SK-N-DZ (cell line): ENCODE measurements at places on chromosomes 1 and 21.
A peak's percentile ranks its signal among the peaks of the same experiment; 100 is the strongest.

DNA sequence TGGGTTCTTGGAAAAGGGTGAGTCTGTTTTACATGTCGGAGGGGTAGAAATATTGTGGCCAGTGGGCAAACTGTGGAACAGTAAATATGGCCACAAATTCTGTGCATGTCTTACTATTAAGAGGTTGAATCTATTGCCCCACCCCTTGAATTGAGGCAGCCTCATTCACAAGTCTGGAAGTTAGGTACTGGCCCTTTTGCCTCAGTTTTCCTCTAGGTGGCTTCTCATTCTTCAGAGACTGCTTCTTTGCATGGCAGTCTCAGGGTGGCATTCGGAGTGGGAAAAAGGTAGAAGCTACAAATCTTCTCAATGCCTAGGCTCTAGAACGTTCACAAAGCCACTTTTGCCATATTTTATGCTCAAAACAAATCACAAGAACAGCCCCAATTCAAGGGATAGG, 57.2 kb downstream of the SLC9C2 start:
- DNase-seq: no peak

GRCh38 chr1:97441966-97442365, 478.9 kb downstream of the DPYD start:
- DNase-seq: no peak

DNA sequence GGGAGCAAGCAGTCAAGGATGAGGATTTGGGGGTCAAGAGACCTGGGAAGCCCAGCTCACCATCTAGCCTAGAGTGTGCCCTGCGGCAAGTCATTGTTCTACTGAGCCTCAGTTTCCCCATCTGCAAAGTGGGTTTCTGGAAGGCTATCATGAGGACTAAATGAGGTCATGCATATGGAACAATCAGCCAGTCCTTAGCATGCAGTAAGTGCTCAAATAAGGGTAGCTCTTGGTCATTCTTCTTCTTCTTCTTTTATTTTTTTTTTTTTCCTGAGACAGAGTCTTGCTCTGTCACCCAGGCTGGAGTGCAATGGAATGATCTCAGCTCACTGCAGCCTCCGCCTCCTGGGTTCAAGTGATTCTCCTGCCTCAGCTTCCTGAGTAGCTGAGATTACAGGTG, 99.9 kb upstream of the RUNX3 start:
- no peak for DNase-seq

DNA sequence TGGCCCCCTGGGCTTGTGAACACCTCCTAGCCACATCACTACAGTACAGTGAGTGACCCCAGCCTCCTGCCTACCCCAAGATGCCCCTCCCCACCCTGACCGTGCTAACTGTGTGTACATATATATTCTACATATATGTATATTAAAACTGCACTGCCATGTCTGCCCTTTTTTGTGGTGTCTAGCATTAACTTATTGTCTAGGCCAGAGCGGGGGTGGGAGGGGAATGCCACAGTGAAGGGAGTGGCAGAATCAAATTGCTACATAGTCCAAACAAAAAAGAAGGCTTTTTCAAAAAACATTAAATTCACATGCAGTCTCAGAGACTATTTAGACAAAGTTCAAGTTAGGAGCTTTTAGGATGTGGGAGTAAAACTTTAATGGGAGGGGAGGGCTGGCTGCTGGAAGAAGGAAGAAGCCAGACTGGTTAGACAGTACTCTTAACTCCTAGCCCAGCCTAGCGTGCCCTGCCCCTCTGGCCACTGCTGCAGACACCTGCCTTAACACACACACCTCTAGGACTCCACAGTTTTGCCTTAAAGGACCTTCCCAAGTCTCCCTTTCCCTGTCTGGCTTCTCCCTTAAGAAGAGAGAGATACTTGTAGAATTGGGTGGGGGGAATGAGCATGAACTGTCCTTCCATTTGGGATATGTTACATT, 9.4 kb downstream of the PEA15 start:
- DNase-seq: no peak

DNA sequence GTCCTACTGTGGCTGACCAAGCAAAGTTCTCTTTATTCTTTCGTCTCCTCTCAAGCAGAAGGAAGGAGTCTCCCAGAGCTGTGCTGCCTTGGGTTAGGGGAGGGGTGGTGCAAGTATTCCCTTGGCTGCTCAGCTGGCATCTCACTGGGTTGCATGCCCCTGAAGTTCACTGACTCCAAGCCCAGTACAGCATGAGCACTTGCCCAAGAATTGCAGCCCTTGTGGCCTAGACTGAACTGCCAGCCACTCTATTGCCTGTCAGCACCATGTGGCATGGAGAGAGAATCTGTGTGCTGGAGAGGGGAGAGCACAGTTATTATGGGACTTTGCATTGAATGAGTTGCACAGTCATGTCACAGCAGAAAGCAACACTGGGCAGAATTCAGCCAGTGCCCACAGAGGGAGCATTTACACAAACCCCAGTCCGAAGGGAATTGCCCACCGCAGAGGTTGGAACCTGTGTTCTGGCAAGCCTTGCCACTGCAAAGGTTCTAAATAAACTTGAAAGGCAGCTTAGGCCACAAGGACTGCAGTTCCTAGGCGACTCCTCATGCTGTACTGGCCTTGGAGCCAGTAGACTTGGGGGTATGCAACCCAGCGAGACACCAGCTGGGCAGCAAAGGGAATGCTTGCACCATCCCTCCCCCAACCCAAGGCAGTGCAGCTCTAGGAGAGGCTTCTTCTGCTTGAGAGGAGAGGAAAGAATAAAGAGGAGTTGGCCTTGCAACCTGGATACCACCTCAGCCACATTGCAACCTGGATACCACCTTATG, 28.8 kb downstream of the DR1 start:
- DNase-seq: no peak

DNA sequence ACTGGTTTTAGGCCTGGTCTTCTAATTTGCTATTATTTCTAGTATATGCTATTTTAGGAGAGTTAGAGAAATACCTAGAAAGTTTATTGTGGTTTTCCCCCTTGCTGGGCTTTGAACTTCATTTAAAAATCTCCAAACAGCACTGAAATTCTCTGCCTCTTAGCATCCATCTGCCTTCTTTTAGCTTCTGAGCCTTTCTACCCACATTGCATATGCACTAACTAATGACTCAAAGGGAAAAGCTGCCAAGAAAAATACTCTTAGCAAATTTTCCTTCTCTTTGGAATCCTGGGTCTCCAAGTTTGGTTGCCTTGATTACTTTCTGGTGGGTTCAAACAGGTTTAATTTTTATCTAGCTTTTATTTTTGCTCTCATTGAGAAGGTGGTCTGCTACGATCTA, 408.4 kb upstream of the PTBP2 start:
- DNase-seq: no peak

- no peak for DNase-seq
Measured at GRCh38 chr1:212942679-212943392, 7.5 kb upstream of the VASH2 start.

DNA sequence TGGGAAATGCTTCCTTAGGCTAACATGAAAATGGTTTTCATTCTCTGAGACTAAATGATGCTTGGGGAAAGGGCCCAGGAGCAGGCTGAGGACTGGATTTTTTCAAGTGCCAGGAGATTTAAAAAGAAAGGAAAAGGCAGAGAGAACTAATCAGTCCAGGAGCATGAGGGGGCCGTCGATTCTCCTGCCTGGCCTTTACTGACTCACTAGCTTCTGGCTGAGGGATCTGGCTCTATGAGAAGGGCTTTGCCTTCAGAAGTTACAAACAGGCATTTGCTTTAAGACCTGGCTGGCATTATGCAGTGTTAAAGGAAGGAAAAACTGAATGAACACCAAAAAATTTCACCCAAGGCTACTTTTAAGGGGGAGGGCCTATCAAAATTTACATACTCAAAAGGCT, 359.2 kb downstream of the PBX1 start:
- DNase-seq: no peak

- DNase-seq: no peak
Measured at GRCh38 chr1:201643835-201644104, 104.8 kb downstream of the NAV1 start.

GRCh38 chr1:37846647-37847339, 12.6 kb downstream of the MTF1 start:
- DNase-seq: no peak

- peak; percentile 18 for DNase-seq
Measured at GRCh38 chr1:75130865-75131564, 3.2 kb upstream of the LHX8 start.

DNA sequence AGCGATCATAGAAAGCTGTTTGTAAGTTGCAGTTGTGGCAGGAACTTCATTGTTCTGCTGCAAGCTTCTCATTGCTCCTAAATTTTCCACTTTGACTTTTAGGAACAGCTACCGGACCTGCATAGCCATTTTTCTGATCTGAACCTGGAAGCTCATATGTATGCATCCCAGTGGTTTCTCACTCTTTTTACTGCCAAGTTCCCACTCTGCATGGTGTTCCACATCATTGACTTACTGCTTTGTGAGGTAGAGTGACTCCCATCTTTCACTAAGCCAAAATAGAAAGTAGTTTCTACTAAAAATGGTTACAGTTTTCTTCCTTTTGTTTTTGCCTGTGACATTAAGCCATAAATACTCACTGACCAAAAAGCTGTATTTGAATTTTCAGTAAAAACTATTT, 254.2 kb downstream of the GPR52 start:
- no peak for DNase-seq

GRCh38 chr1:202953392-202953791, 4.7 kb downstream of the ADIPOR1 start:
- no peak for DNase-seq

DNA sequence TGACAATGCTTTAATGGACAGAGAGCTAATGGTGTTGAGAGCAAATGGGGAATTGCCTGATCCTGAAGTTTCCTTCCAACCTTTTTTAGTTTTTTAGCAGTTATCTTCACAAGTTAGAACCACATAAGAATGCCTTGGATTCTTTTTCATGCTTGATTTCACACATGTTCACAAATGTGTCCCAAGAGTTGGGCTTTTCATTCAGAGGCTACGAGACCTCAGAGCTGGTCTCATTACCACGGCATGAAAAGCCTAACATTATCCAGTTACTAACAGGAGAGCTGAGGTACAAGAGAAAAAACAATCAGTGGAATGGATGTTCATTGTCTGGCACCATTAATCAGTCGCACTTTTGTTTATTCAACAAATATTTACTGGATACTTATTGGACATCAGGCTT, 340.6 kb downstream of the ZNF326 start:
- no peak for DNase-seq

GRCh38 chr1:118905196-118905595, 82.9 kb downstream of the TBX15 start:
- no peak for DNase-seq

DNA sequence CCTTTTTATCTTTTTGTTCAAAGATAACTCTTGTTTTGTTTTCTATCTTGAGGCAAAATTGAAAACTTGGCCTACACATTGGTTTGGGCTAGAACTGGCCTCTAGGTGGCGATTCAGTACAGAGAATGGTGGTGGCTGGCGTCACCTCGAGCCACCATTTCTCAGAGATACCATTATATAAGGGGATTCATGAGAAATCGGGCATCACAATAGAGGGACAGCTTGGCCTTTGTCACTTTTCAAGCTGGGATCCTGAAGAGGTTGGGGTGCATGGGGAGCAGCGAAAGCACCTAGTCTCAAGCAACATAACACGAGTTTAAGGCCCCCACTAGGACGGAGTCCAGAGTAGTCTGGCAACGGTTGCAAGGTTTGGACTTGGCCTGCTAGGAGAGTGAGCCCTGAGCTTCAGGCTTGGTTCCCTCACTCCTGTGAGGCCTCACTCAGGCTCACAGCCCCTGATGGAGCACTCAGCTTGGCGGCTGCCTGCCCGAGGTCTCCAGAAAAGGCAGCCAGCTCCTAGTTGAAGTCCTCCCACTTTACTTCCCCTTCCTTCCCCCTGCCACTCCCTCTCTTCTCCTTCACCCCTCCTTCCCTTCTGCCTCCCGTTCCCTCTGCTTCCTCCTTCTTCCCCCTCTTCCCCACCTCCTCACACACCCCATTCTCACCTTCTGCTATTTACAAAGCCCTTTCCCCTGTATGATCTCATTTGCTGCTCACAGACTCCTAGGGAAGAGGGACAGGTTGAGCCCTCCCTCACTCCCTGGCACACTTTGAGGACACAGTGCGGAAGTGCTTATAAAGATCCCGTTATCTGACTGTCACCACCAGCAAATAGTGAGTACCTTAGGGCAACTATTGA, 67.8 kb downstream of the LRIG2 start:
- DNase-seq: peak; percentile 73

GRCh38 chr1:97017895-97018294, 296.3 kb downstream of the PTBP2 start:
- DNase-seq: peak; percentile 62

GRCh38 chr21:45406801-45407628, 2.0 kb downstream of the COL18A1 start:
- DNase-seq: no peak

GRCh38 chr1:216502528-216503162, 79.4 kb upstream of the USH2A start:
- no peak for DNase-seq

- no peak for DNase-seq
Measured at GRCh38 chr1:33074193-33074945, 6.6 kb upstream of the AZIN2 start.

DNA sequence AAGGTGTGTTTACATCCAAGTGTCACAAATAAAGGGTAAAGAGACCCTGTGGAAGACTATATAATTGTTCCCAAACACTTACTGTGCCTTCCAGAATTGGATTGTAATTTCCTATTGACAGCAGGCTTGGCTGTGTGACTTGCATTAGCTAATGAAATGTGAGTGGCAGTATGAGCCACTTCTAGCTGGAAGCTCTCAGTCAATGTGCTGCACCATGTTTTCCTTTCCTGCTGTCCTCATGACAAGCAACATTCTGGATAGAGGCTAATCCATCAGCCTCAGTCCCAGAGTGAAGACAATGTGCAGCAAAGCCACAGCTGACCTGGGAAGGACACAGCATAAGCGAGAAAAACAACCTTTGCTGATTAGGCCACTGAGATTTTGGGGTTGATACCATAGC, 5.9 kb upstream of the FOXJ3 start:
- DNase-seq: no peak

GRCh38 chr1:203439131-203439730, 36.4 kb upstream of the PRELP start:
- no peak for DNase-seq

DNA sequence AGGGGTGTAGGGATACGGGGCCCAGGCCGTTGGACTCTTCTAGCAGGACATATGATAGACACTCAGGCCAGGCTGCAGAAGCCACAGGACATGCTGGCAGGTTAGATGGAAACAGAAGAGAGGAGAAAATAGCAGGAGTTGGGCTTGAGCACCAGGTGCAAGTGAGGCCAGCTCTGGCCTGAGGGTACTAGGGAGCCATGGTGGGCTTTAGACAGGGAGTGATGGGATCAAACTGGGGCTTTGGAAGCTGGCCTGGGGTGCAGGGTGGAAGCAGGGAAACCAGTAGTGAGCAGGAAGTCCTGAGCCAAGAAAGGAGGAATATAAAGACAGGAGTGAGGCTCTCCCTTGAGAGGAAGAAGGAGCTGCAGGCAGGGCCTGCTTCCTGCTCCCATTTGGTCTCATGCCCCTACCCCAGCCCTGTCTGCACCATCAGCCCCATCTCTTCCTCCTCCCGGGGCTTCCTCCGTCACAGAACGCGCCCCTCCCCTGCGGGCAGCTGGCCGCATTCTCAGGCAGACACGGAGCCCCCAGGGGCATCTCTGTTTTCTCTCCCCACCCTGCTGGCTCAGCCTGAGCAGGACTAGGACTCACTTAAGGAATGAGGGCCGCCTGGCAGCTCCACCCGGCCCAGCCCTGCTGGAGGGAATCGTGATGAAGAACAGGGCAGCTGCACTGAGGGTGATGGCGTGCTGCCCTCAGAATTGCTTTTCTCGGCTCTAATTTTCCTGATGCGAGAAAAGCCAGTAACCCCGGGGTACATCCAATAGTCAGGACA, 165.5 kb upstream of the TMEM51 start:
- peak; percentile 12 for DNase-seq
